Mesendoderm (in vitro differentiated cells): ENCODE measurements at places on chromosomes 3 and 15.

DNA sequence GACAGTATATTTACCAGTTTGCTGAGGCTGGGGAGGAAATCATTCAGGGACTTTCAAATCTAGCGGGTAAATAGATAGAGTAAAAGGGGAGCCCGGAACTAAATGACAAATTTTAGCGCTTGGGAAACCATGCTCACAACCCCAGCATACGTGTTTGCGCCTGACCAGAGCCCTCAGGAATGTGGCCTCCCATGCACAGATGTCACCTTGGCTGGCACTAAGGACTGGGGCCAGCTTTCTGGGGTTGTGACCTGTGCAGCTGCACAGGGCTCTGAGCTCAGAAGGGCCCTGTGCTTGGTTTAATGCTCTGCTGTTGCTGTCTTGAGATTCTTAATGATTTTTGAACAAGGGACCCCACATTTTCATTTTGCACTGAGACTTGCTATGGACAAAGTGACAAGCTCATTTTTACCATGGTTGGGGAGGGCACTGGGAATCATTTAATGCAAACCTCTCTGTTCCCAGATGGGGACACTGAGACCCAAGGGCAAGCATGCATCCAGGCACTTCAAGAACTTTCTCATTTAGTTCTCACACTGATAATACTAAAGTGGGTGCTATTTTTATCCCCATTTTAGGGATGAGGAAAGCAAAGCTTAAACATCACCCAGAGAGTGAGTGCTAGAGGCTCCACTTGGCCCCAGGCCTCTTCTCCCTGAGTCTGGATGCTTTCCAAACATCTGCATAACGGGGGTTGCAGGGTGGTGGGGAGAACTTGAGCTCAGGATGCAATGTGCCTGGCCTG, 44.1 kb upstream of the FAM107A start:
- no peaks in the 10 kb centered on the region for H3K36me3 ChIP-seq
- no peak for DNase-seq
- peaks cover 1% of the 10 kb centered on the region for H3K4me1 ChIP-seq
- H3K27ac ChIP-seq = no peak overlapping the region
- H3K27me3 ChIP-seq = no peaks in the 10 kb centered on the region

- H3K36me3 ChIP-seq = no peaks in the 10 kb centered on the region
- H3K4me3 ChIP-seq = no peak overlapping the region
- H3K27me3 ChIP-seq = no peaks in the 10 kb centered on the region
- H3K27ac ChIP-seq = no peak overlapping the region
Measured at GRCh38 chr15:89130201-89130600, 41.9 kb downstream of the ABHD2 start.

DNA sequence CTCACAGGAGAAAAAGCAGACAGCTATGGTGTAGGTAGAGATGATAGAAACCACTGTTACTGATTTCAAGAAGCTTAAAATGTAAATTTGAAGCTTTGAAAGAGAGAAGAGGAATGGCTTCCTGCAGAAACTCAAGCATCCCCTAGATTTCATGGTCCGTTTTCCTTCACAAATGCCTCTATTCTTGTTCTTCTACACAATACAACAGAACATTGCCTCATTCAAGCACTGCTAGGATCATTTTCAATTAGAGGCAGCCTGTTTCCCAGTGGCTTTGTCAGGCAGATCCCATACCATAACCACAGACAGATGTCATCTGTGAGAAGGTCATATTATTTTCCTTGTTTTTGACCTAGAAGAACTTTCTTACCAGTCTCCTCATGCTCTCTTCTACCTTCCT, 77.9 kb upstream of the SPRED1 start:
- H3K36me3 ChIP-seq = no peaks in the 10 kb centered on the region
- no peaks in the 10 kb centered on the region for H3K4me1 ChIP-seq
- H3K27me3 ChIP-seq = no peaks in the 10 kb centered on the region
- no peak for DNase-seq
- no peak overlapping the region for H3K4me3 ChIP-seq

DNA sequence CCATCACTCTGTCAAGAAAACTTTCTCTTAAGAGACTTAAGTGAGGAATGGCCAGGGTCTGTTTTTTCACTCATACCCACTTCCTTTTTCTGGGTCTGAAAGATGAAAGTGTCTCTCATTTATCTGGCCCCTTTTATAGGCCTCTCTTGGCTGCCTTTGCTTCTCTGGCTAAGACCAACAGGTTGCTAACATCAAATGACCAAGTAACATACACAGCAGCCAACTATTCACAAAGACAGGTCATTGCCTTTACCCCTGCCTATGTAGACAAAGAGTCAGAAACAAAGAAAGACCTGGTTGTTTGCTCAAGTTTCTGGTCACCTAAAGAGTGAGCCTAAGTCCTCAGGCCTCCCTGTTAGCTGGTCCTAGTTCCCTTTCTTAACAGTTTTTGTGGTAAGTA, 24.0 kb upstream of the CSTA start:
- DNase-seq = no peak
- H3K27me3 ChIP-seq = no peaks in the 10 kb centered on the region
- no peak overlapping the region for H3K27ac ChIP-seq
- H3K4me3 ChIP-seq = no peak overlapping the region

GRCh38 chr3:126355251-126355650, 2.0 kb downstream of the KLF15 start:
- H3K36me3 ChIP-seq = no peaks in the 10 kb centered on the region
- no peak for DNase-seq
- H3K27ac ChIP-seq = no peak overlapping the region

DNA sequence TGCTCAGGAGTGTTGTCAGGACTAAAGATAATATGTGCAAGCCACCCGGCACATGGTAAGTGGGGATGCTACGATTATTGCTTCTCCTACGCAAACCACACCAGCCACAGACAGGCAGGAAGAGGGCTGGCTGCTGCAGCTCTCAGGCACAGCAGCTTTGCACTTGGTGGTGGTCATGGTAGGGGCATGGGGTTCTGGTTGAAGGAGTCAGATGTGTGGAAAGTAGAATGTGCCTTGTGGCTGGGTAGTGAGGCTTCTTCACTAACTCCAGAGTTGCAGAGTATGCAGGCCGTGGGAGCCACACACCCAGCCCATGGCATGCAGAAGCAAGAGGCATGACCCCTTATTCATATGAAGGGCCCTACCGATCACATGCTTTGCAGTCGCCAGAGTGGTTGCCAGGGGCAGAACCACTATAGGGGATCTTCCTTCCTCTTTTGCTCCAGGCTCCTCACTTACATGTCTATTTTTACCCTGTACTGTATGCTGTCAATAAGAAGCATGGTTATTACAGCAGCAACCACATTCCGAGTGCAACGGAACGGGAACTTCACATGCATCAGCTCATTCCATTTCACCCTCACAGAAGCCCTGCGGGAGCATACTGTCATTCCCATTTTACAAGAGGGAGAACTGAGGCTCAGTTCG, 59.2 kb upstream of the HERC1 start:
- peaks cover 2% of the 10 kb centered on the region for H3K4me1 ChIP-seq
- H3K27me3 ChIP-seq = no peaks in the 10 kb centered on the region
- no peak overlapping the region for H3K4me3 ChIP-seq
- no peak for DNase-seq

DNA sequence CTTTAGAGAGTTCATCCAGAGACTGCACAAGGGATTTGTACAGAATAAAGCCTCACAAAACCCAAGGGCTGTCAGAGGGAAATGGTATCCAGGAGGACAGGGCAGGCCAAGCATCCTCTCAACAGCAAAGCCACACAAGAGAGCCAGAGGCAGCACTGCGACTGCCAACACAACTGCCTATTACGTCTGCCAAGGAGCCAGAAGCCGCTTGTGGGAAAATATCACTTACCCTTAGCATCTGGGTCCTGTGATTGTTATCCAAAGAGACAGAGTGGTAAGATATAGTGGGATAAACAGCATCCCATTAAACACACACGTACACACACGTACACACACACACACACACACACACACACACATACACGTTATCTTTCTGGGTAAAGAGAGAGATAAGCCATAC, 618.3 kb upstream of the AGTR1 start:
- no peaks in the 10 kb centered on the region for H3K27me3 ChIP-seq
- no peaks in the 10 kb centered on the region for H3K4me1 ChIP-seq
- no peaks in the 10 kb centered on the region for H3K36me3 ChIP-seq
- no peak overlapping the region for H3K4me3 ChIP-seq
- no peak overlapping the region for H3K27ac ChIP-seq

- H3K36me3 ChIP-seq = no peaks in the 10 kb centered on the region
- no peaks in the 10 kb centered on the region for H3K27me3 ChIP-seq
- no peak overlapping the region for H3K4me3 ChIP-seq
- H3K4me1 ChIP-seq = no peaks in the 10 kb centered on the region
- H3K27ac ChIP-seq = no peak overlapping the region
Measured at GRCh38 chr3:185225080-185225479, 28.8 kb downstream of the EHHADH start.

DNA sequence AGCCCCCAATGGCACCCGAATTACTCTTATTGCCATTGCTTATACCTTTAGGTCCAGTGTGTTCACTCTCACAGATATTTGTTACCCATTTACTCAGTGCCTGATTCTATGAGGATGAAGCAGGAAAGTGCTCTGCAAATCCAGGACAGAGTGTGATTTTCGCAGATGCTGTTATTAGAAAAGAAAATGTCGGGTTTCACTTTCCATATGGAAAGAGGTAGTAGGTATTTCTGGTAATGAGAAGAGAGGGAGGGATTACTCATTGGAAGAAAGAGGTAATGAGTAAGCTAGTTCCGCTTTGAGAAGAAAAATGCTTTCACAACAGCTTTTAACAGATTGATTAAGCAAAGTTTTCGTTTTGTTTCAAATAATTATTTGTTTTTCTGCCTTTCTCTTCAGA, 336.3 kb upstream of the CFAP20DC start:
- no peaks in the 10 kb centered on the region for H3K4me1 ChIP-seq
- H3K36me3 ChIP-seq = no peaks in the 10 kb centered on the region
- DNase-seq = no peak
- H3K27me3 ChIP-seq = no peaks in the 10 kb centered on the region

- no peaks in the 10 kb centered on the region for H3K27me3 ChIP-seq
- H3K36me3 ChIP-seq = no peaks in the 10 kb centered on the region
- DNase-seq = no peak
- no peak overlapping the region for H3K4me3 ChIP-seq
Measured at GRCh38 chr3:74591946-74592345, 22.5 kb downstream of the CNTN3 start.

GRCh38 chr3:190526787-190527762, 13.2 kb downstream of the IL1RAP start:
- peak; percentile 62 for DNase-seq
- H3K4me3 ChIP-seq = no peak overlapping the region
- H3K4me1 ChIP-seq = peaks cover 7% of the 10 kb centered on the region
- H3K27ac ChIP-seq = no peak overlapping the region
